ENCODE measurements at places on chromosomes 5 and 9.

DNA sequence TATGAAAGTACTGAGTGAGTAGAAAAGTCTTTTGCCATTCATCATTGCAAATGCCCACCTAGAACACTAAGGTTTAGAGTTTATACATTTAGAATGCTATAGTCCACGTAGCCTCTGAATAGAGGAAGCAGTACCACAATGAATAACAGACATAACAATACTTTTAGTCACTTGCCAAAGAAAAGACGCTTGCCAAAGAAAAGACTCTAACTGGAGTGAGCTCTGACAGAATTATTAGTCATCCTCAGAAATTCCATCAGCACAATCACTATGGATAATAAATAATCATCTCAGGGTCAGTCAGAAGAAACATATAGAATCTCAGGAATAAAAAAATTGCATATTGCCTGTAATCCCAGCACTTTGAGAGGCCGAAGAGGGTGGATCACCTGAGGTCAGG is 168.5 kb upstream of the TARS1 start:
- no peak for DNase-seq

DNA sequence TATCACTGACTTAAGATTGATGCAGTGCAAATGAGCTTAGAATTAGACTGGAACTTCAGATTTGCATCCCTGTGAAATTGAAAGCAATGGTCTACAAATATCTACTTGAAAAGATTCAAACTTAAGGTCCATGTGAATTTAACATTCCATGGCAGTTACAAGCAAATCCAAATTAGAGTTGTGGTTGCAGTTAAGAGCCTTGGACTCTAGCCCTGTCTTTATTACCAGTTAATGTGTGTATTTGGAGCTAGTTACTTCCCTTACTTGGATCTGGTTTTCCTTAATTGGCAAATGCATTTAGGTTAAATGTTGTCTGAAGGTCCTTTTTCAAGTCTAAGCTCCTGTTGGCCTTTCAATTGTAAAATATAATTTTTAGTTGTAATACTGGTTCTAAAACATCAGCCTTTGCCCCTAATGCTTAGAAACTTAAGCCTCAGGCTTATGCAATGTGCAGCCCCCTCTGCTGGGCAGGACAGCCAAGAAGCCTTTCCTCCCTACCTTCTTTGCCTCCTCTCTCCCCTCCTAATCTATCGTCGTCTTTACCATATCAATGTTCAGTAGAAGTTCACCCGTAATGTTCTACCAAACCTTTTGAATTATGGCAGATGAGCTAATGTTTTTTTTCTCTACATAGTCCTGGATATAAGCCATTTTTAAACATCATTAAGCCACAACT is 59.5 kb downstream of the ERMP1 start:
- no peak for DNase-seq

GRCh38 chr9:128992995-128993394 is 35.1 kb downstream of the SH3GLB2 start:
- DNase-seq = no peak

GRCh38 chr5:126826619-126827215 is 49.8 kb downstream of the LMNB1 start:
- no peak for DNase-seq

- DNase-seq = no peak
Measured at GRCh38 chr9:114085387-114085789, 7.3 kb upstream of the AMBP start.

DNA sequence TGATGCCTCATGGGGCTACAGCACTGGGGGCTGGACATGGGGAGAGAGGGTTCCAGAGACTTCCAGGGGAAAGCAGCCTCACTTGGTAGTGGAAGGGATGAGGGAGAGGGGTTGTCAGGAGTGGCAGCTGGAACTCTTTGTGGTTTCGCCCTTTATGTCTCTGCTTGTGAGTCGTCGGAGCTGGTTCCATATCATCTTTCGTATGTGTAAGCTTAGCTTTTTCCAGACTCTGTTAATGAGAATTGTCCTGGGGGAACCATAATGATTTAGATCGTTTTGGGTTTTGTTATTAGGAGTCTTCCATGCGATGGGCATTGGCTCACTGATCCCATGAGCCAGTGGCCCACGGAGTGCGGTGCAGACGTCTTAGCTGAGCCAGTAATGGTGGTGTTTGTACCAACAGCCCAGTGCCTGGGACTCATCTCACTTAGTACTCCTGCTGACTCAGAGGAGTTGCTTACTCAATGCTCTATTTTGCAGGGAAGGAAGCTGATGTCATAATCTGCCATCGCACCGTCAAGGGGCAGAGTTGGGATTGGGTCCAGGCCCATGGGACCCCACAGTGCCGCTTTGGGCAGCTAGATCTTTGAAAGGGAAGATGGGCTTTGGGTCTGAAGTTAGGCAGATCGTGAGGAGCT is 48.5 kb downstream of the NEK6 start:
- DNase-seq = no peak

GRCh38 chr9:129810116-129810515 is 7.1 kb downstream of the TOR1B start:
- DNase-seq = no peak

- DNase-seq = no peak
Measured at GRCh38 chr9:99069546-99069945, 35.4 kb upstream of the TGFBR1 start.

DNA sequence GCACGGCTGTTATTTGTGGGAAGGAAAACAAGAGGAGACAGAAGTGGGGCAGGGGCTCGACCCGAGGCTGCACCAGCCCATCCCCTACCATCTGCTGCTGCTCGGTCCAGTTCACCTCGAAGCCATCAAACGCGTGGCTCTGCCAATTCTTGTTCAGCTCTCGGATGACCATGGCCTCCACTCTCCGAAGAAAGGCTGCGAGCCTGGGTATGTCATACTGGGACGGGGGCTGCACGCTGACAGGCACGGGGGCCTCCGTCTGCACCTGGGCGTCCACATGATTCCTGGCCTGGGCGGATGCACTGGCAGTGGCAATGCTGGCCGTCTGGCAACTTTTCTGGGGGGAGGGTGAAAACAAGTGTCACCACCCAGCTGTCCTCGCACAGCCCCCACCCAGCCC is 16.0 kb downstream of the DYNC2I2 start:
- DNase-seq = no peak

DNA sequence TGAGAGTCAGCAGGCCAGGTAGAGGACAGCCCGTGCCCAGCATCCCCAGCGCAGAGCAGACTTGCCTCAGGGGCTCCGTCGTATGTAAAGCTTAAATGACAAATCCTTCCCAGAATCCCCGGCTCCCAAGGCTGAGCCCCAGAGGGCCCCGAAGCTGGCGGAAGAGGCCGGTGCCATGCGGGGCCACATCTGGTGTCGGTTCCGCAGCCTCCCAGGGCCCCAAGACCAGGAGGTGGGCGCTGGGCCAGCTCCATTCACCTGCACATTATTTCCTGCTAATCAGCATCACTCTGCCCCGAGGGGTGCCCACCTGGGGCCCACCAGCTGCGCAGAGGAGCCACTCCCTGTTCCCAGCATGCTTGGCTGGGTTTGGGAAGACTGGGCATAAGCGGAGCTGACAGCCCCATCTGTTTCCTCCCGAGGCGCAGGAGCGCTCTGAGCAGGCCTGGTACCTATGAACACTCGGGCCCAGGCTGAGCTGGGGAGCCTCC is 124.0 kb upstream of the PPP1R26 start:
- DNase-seq = no peak

All from activated gamma-delta T cell treated with anti-CD3 and anti-CD28 coated beads, Interleukin-2, amount 50 U/mL, for 16 hours (primary cell).